ENCODE measurements at places on chromosomes 1 and 21.

GRCh38 chr1:232538224-232538942, 91.5 kb downstream of the SIPA1L2 start:
- no peak for DNase-seq

DNA sequence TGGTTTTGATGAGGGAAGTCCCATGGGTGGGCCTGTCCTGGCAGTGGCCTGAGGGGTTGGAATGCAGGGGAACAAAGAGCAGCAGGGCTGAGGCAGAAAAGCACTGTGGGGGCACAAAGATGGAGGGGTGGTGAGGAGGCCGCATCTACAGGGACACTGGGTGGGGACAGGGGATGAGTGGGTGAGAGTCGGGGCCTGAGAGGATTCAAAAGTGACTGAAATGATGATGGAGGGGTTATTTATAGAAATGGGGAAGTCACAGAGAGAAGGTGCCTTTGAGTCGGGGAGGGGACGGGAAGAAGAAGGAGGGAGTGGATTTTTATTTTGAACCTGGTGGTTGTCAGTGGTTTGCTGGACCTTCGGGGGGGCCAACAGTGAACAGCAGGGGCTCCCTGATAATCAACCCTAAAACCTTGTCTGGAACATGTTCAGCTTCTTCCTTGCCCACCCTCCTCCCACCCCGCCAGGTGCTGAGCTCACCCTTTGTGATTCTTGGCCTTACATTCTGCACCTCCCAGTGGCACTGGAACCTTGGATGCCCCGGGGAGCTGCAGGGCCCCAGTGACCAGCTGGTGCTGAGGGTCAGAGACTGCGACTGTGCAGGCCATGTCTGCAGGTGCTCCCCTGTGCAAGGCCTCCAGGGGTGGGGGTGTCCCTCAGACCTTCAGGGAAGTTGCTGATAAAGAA, 42.9 kb downstream of the IER5 start:
- DNase-seq: no peak

DNA sequence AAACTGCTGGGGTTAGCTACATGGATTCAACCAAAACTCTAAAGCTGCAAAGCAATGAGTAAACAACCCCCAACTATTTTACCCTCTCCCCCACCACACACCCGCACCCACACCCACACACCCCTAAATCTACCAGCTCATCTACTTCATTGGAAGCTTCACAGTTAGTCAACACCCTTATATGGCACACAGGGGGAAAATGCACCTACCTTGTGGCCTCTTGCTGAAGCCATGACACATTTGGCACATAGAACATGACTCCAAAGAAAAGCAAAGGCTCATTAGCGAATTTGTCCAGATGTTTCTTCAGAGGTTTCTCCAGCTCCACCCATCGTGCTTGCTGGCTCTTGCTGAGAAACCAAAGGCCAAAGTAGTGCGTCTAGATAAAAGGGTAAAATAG, 99.8 kb downstream of the PTPN14 start:
- DNase-seq: no peak

DNA sequence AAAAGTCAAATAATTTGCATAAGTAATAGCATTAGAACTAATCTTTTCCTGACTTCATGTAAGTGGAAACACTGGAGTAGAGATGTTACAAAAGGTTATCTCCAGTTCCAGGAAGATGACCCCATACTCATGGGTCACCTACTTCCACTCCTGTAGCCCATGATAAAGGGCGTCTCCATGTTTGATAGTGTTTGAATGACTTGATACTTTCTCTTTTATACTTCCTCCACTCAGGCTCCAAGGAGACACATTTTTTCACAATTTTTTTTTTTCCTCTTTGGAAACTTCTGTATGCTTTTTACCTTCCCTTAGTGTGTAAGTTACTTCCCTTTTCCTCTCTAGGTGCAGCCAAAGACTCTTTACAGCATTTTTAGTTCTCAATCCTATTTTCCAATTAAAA, 382.1 kb upstream of the B3GALT2 start:
- no peak for DNase-seq

GRCh38 chr1:38561725-38562124, 297.8 kb downstream of the RRAGC start:
- no peak for DNase-seq

DNA sequence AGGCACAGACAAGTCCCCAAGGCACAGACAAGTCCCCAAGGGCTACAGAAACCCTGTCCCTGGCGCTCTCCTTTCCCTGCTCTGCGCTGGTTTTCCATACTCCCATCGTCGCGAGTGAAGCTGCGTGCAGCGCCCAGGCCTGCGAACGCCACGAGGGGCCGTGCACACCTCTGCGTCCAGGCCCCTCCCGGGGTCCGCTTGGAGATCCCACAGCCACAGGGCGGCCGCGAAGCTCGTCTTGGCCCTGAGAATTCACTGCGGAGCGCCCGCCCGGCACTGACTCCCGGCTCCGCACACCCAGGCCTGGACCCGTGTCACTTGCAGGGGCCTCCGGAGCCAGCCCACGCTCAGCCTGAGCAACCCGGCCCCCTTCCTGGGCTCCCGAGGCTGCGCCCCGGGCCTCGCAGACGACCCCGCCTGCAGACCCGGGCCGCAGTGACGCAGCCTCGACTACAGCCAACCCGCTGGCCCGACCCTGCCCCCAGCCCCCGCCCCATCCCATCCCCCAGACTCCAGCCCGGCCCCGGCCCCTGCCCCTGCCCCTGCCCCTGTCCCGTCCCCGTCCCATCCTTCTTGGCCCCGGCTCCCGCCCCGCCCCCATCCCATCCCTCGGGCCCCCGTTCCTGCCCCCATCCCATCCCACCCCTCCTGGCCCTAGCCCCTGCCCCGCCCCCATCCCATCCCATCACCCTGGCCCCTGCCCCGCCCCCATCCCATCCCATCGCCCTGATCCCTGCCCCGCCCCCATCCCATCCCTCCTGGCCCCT, 841 bp downstream of the POFUT2 start:
- DNase-seq: no peak

DNA sequence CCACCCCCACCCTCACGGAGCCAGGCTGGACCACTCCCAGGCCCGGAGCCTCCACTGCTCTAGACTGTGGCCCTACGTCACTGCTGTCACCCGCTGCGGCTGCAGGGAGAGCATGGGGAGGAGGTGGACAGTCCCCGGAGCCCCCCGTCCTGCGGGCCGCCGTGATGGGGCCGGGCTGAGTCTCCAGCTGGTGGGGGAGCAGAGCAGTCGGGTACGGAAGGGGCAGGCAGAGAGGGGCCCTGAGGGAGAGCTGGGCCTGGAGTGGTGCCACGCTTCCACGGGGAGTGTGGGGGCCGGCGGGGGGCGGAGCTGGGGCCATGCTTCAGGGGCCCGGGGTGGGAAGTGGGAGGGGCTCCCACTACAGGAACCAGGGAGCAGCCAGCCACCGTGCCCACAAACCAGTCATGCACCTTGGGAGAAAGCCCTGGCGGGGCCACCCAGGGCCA, 98.9 kb upstream of the KCNK1 start:
- no peak for DNase-seq

DNA sequence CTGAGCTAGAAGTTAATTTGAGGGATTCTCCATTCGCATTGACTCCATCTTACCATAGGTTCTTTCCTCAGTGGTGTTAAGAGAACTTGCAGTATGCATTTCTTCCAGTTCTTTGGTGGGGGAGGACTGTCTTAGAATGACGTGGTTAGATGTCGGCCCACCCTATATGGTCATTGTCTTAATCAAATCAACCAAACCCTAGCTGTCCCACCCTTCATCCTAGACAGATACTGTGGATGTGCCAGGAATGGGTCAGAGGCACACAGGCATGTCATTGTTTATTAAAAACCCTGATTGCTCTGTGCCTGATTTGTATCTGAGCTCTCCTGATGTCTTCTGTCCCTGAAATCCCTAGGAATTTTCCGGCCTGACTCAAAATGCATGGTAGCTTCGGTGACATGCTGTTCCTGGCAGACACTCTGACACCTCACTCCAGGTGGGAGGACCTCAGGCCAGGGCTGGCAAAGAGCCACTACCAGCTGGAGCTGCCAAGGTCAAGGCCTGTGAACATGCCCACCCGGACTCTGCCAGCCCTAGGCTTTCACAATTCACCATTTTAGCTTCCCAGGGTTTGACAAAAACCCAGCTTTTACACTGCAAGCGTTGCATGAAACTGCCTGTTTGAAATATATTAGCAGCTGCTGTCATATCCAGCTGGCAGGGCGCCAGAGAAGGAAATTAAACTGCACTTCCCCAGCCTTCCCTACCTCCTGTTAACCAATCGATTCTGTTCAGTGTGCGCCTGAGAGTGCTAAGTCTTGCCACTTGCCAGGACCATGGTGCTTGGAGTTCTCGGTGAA, 134.0 kb downstream of the FAM78B start:
- no peak for DNase-seq

DNA sequence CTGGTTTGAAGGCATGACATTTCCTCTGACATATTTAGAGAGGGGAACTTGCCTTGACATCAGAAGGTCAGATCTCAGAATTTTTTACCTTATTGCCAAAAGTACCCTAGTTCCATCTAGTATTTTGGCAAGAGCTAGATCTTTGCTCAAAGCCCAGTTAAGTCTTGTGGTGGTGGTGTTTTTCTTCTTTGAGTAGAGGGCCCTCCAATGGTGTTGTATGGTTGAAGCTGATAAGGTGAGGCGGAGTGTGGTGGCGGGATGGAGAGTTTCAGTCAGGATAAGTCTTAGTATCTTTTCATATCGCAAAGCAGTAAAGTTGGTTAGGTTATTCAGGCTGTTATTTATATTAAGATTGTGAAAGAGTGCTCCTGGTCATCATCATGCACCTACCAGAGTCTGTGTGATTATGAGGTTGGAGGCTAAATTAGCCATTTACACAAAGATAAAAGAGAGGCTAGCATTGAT, 20.1 kb upstream of the MACF1 start:
- DNase-seq: no peak

Data from AG09309 (cell line).